Retina (tissue), 1 donor: ENCODE measurements at places on chromosomes 2 and 18.

DNA sequence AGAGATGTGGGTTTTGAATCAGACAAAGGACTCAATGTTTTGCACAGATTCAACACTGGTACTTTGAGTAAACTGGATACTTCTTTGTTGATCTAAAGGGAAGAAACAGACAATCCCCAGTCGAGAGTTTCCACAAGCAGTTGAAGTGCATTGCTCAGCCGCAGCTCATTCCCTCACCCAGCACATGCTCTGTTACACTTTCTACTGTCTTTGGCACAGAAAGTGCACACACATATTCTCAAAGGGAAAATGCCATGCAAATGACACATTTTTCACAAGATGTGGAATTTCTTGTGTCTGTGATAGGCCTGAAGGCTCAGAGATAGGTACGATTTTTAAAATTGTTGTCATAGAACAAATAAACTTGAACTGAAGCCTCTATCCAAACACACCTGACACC is 258.9 kb upstream of the TRIB2 start:
- DNase-seq: no peak

GRCh38 chr2:20633001-20633400 is 17.9 kb downstream of the HS1BP3 start:
- DNase-seq: no peak

GRCh38 chr2:50449306-50449705 is 582.6 kb downstream of the NRXN1 start:
- DNase-seq: no peak

- DNase-seq: no peak
Measured at GRCh38 chr2:229401171-229401865, 130.2 kb upstream of the PID1 start.

- no peak for DNase-seq
Measured at GRCh38 chr2:164023896-164024295, 288.1 kb upstream of the FIGN start.

DNA sequence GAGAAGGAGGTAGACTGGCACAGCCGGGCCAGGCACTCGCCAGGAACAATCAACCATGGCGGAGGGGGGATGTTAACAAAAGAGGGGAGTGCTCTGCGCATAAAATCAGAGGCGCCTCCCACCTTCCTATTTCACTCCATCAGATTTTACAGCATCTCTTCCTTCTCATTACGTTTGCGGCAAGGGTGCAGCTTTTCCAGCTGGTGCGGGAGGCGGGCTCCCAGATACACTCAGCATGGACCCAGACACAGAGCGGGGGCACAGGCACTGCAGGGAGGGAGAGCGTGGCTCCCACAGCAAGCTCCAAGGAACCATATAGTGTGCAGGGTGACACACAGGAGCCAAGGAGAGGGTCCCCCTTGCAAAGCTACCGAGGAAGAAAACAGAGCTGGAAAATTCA is 176.3 kb downstream of the EIPR1 start:
- DNase-seq: no peak

DNA sequence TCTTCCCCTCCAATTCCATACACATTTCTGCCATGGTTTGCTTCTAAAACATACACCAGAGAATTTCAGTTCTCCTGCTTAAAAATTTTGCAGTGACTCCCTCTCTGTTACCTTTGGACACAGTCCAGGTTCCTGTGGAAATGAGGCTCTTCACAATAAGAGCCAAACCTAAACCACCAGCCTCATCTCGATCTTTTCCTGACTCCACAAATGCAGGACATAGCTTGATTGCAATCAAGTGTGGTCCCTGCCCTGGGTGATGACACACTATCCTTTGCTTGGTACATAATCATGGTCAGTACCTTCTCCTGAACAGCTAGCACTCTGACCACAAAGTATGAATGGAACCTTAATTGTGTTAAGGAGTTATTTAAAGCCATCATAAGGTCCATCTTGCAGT is 134.9 kb upstream of the CHAC2 start:
- no peak for DNase-seq

DNA sequence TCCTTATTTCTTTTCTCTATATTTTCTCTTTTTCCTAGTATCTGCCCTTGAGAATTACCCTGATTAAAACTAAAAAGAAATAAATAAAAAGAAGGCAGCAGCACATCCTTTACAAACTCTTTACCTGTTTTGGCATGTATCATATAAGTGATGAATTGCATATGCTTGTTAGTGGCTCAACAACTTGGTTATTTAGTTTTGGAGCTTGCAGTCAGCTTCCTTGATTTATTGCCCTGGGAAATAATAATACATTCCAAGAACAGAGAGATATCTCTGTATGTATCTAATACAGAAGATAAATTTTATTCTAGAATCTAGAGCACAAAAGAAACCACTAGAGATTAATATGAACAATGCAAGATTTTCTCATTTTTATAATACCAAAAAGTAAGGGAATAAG is 139.8 kb upstream of the ZC3H15 start:
- no peak for DNase-seq

GRCh38 chr2:201996006-201996405 is 37.6 kb upstream of the FZD7 start:
- no peak for DNase-seq

DNA sequence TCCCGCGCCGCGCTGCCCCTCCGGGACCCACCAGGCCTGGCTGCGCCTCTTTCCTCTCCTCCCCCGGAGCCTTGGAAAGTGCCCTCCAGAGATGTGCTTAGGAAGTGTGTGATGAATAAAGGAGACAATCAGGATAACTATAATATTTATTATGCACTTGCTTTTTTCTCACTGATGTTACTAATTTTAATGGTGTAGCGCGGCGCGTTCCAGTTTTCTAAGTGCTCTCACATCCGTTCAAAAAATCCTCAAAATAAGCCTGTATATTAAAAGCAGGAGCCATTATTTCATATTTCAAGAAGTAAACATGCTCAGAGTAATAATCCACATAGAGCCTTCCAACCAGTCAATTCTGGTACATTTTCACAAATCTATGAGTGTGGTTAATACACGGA is 941 bp upstream of the MPPE1 start:
- no peak for DNase-seq
